DND-41 (cell line): ENCODE measurements at places on chromosomes 6 and 20.
A peak's percentile ranks its signal among the peaks of the same experiment; 100 is the strongest.

DNA sequence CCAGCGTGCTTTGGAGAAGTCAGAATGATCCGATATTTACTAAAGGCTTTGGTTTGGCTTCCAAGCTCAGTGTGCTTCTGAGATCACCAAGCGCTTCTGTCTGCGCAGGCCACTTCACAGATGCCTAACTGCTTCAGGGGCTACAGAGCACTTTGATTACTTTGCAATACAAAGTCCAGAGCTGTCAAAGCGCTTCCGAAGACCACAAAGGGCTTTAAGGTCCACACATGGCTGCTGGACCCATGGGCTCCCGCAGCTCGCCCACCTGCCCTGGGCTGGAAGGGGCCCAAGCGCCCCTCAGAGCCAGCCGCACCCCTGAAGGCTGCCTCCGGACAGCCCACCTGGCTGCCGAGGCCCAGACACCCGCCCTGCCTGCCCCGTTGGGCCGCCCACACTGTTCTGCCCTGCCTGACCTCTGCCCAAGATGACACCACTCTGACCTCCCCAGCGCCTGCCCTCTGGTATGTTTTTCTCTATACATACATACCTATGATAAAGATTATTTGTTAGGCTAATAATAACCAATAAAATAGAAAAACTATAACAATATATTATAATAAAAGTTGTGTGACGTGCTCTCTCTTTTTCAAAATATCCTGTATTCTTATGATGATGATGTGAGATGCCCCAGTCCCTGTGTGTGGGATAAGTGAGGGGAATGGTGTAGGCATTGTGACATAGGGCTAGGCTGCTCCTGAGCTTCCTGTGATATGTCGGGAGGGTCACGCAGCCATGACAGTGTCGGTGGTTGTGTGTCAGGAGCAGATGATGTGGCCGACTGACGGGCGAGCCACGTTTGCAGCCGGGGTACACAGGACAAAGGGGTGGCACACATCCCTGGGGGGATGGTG lies 22.6 kb downstream of the DYNLT1 start:
- no peak for DNase-seq

DNA sequence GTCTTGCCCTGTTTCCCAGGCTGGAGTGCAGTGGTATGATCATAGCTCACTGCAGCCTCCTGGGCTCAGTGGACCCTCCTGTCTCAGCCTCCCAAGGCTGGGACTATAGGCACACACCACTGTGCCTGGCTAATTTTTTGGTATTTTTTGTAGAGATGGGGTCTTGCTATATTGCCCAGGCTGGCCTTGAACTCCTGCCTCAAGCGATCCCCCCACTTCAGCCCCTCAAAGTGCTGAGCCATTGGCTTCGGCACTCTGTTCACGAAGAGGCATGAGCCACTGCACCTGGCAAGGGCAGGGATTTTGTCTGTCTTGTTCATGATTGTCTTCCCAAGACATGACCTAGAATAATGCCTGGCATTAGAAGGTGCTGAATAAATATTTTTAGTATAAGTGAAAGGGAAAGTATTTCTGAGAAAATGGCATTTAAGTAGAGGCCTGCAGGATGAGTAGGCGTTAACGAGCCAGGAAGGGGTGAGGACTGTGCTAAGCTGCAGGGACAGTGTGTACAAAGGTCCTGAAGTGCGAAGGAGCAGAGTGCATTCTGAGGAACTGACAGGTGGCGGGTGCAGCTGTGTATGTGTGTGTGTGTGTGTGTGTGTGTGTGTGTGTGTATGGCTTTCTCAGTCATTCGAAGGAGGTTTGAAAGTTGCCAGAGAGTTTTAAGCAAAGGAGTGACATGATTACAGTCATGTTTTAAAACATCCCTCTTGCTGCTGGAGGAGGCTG lies 43.0 kb downstream of the VEGFA start:
- peak; percentile 64 for DNase-seq

GRCh38 chr20:2289475-2289874 lies 6.3 kb upstream of the TGM3 start:
- no peak for DNase-seq

- no peak for DNase-seq
Observed at GRCh38 chr6:3253597-3253961, 5.2 kb upstream of the PSMG4 start.

DNA sequence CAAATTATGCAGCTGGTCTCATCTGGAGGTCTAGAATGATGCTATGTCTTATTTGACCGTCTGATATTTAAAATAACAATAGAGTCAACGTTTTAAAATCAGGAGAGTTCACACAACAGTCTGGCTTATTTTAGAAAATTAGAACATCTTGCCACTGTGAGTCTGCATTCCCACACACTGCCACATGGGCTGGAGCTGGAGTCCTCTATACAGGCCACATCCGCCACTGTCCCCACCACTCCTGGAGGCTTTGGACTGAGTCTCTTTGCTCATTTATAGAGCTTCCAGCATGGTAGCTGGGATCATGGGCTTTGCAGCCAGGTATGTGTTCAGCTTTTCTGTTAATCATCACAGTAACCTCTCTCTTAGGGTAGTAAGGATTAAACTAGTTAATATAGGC lies 68.8 kb upstream of the ZNFX1 start:
- no peak for DNase-seq

GRCh38 chr6:107409942-107410341 lies 49.4 kb downstream of the PDSS2 start:
- DNase-seq = no peak

- DNase-seq = peak; percentile 15
Observed at GRCh38 chr6:118509009-118509617, 39.0 kb upstream of the PLN start.

DNA sequence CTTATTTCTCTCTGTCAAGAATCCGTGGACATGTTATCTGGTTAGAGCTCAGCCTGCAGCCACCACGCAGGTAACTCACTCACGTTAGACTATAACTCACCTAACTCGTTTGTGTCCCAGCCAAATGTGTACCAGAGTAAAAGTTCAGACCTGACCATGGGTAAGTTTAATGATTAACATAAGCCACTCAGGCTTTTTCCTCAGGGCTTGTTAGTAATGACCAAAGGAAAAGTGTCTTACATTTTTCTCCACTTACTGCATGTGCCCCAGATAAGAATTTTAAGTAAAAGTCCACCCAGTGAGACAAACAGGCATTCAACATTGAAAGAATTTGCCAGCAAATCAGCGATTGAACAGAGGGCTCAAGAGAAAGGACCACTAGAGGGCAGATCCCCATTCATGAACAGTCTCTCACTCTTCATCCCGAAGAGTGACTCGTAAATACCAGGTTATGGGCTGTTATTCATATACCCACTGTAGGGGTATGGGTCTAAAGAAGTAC lies at the start of gene PKHD1:
Gene PKHD1 (minus strand): TSS at position 116 of the 502 bp plus-strand sequence. CDS start 2,680 bp downstream, outside the sequence.
- no peak for DNase-seq

DNA sequence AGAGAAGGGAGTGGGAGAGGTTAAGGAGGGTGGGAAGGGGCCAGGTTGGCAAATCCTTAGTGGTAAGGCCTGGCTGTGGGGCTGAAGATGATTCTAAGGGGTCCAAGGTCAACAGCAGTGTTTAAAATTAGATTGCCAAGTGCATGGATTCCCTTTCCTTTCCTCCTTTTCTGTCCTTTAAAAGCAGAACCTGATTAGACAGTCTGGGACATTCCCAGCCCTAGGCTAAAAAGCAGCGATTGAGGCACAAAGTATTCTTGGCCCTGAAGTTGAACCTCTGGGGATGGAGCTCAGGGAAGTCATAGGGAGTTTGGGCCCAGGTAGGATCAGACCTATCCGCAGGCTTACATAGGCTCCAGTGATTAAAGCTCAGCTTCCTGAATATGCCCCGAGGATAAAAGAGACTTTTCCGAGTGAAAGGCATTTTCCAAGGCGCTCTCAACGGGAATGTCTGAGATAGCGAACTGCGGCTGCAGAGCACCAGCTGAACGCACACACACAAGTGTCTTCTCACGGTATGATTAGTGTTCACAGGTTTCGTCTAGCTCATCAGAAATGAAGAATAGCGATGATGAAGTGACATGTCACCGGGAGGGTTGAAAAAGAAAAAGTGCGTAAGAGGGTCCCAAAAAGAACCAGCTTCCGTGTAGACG lies 787 bp upstream of the CARMIL1 start:
- no peak for DNase-seq

- no peak for DNase-seq
Observed at GRCh38 chr20:17282501-17282900, 55.7 kb downstream of the PCSK2 start.

GRCh38 chr6:101263596-101263995 lies 129.9 kb upstream of the GRIK2 start:
- no peak for DNase-seq

DNA sequence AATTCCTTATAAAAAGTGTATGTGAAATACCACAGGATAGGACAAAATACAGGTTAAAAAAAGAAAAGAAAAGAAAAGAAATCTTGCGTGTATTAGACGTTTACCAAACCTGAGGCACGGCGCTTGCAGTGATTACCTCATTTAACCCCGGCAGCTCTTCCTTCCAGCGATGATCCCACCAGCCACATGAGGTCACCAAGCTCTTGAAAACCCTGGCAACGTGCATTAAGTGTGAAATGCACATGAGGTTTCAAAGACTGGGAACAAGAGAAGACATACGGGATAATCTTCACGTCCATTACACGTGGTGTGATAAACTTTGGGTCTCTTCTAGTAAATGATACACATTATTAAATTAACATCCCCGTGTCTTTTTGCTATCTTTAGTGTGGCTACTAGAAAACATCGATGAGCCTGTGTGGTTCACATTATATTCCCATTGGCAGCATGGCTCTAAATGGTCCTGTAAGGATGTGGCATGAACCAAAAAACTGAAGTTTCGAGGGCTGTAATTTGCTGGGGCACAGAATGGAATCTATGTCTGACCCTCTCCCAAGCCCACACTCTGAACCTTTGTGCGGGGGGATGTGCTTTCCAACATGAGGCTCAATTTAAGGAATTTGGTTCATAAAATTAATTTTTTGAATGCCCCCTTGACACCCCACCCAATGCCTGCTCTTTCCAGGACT lies 59.2 kb upstream of the THBS2 start:
- no peak for DNase-seq

DNA sequence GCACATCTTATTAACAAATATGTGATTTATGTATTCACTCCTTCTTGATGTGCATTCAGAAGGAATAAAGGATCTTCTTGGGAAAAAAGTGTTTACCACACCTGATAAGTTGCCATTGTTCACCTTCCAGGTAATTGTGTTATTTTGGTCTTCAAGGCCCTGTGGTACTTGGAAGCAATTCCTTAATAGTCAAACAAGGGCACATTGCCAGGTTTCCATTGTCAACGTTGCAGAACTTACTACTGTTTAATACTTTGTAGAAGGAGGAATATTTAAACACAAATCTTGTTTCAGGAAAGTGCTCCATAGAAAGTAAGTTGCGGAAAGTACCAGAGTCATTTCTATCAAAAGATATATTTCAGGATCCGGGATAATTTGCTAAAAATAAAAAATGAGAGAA lies 129.5 kb upstream of the SGK1 start:
- DNase-seq = no peak
